Immature natural killer cell (primary cell): ENCODE measurements at places on chromosomes 6 and 20.
A peak's percentile ranks its signal among the peaks of the same experiment; 100 is the strongest.

DNA sequence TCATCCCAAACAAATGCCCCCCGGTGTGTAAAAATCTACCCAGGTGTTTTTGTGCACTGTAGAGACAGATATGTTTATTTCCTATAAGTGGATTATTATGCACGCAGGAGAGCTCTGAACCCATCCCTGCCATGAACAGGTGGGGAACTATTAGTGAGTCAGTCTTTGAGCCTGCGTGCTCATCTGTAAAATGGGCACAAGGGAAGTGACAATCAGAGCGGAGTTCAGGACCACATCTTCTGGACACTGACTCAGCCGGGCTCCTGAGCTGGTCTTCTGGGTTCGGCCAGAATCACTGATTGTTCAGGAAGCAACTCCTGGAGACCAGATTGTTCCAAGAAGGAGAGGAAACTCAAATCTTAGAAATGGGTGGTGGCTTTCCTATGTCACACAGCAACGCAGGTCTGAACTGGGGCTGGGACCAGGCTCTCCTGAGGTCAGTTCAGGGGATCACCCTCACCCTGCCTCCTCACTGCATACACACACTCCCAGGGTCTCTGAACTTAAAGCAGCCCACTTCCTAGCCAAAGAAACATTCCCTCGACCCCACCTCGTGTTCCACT lies 27.3 kb upstream of the TGM2 start:
- no peak for DNase-seq

DNA sequence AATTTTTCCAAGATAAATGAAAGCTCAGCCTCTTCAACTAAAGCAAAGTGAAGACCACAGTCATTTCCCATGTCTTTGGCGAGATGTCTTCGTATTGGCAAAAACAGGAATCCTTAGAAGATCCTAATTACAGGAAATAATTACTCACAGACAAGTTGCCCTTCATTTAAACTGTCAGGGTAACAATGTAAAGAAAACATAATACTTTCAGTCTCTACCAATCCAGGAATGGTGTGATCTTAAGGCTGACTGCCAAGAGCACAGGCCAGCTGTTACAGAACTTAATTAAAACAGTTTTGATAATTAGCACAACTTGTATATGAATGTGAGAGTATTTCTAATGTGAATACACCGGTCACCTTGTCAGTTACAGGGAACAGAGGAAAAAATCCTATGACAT lies 292.2 kb downstream of the PACRG start:
- no peak for DNase-seq

DNA sequence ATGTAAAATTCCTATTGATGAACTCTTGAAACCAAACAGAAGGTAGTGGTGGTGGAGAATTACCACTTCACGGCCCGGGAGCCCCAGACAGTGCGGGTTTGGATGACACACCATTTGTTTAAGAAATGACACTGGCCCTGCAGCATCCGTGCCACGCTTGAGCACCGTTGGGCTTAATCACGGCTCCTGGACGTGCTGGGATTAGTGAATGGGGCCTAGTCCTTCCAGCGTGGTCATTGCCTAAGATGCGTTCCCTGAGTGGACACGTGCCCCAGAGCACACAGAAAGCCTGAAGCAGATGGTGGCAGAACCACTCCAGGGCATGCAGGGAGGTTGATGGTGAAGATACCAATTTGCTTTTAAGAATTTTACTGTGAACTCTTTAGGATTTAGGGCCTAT lies 14.5 kb downstream of the STX16 start:
- no peak for DNase-seq

DNA sequence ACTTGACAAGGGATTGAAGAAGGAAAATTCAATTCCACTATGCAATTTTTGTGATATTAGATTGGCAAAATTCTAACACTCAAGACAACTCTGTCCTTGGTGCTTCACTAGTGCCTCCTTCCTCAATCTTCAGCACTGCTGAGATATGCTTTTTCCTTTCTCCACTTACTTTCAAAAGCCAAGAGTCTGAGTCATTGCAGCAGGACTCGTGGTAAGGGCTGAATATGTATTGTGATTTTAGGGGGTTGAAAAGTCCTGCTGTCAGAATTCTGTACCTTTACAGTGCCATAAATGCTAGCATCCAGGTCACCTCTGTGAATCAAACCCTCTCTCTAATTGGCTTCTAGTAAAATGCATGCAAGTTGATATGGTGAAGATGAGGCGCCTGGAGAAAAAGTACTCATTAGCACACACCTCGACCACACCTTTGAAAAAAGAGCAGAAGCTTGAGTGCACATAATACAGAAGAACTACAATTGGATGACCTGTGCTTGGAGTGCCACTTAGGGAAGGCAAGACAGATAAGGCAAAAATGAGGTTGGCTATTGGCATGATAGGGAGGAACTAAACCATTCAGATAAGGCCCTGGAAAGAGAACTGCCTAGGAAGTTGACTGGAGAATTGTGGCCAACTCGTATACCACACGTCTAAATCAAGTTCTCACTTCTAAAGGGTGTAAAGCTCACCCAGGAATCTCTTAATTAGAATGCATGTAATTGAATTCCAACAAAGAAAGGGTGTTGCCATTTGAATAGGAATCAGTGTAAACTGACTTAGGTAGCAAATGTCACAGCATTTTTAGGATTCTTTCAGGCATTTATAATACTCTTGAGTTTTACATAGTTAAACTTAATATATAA lies 43.6 kb upstream of the FAM83B start:
- no peak for DNase-seq

- peak; percentile 7 for DNase-seq
These were observed at the start of gene PXDC1 for GRCh38 chr6:3751077-3751729. Gene PXDC1, minus strand, starts transcription at chr6:3751713. Its CDS starts 182 bp downstream, at chr6:3751531.
